NCI-H2029 (cell line): ENCODE measurements at places on chromosomes 5 and 9.

- DNase-seq = no peak
Measured at GRCh38 chr5:127834094-127834531, 130.9 kb downstream of the CCDC192 start.

DNA sequence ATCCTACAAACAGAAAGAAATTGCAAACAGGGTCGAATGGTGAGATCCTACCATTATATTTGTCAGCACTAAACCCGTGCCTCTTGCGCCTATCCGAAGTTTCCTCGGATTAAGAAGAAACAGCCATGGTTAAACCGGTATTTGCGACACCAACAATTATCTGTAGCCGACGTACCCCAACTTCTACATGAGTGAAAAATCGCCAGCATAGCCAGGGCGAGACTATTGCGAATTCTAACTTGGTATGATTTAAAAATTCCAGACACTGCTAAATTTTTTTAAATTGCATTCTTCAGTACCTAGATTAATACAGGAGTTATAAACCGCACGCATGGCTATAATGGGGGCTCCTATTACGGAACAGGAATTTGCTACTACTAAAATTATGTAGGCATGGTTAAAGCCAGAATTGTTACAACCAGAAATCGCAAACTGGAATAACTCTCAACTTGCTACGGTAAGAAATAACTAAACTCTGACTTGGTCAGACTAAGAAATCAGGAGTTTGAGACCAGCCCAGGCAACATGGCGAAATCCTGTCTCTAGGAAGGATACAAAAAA is 25.3 kb upstream of the ANXA2R start:
- DNase-seq = peak; percentile 47

DNA sequence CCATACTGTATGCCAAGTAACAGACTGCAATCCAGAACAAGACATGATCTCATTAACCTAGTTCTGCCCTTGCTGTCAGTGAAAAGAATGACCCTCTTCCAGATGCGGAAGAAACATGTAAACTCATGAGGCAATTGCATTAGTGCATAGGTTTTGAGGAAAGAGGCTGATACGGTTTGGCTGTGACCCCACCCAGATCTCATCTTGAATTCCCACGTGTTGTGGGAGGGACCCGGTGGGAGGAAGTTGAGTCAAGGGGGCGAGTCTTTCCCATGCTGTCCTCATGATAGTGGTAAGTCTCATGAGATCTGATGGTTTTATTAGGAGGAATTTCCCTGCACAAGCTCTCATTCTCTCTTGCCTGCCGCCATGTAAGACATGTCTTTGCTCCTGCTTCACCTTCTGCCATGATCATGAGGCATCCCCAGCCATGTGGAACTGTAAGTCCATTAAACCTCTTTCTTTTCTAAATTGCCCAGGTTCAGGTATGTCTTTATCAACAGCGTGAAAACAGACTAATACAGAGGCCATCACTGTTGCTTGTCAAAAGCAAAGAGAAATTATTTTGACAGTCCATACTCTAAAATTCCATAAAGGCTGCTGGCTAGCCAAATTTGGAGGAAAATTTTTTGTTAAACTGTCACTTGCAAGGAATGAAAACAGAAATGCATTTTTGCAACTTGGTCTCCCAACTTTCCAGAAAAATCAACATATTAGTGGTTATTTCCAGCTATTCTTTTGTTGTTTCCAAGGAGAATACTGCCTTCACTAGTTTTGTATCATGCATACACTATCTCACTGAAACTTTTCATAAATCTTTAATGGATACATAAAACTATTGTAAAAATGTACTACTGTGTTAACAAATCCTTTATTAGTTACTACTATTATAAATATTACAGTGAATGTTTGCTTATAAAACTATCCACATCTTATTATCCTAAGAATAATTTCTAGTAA is 3.2 kb upstream of the ARL15 start:
- no peak for DNase-seq

DNA sequence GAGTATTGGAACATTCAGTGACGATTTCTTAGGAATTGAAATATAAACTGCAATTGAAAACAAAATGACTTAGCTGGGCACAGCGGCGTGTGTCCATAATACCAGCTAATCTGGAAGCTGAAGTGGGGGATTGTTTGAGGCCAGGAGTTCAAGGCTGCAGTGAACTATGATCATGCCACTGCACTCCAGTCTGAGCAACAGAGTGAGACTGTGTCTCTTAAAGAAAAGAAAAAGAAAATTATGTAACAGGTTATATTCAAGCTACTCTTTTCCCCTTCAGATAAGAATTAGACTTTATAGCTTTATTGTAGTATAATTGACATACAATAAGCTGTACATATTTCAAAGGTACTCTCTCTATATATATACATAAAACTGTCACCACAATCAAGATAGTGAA is 6.4 kb downstream of the SLC26A2 start:
- DNase-seq = no peak

GRCh38 chr5:76144513-76145274 is 61.5 kb downstream of the SV2C start:
- no peak for DNase-seq

DNA sequence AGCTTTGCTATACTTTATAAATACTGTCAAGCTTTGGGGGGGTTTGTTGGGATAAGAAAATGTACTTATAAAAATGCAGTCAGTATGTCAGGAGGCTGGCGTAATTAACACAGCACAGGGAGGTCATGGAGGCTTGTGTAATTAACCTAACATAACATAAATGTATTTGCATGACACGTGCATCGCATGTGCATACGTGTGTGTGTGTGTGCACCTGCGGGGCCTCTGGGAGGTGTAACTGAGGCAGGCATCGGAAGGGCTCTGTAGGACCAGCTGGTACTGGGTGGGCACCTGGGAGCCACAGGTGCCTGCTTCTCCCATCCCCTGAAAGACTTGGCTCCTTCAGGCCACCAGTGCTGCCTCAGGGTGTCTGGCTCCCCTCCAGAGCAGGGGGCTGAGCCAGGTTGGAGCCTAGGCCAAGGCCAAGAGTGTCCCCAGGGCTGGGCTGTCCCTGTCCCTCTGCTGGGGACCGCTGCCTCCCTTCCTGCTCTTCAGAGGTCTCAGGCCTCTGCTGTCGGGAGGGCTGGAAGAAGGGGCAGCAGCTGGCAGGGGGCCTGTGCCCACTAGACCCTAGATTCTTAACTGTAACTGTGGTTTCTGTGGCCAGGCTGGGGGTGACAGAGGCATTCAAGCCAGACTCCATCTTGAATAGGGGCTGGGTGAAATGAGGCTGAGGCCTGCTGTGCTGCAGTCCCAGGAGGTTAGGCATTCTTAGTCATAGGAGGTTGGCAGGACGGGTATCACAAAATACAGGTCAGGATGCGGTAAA is 9.0 kb downstream of the FCN2 start:
- no peak for DNase-seq

DNA sequence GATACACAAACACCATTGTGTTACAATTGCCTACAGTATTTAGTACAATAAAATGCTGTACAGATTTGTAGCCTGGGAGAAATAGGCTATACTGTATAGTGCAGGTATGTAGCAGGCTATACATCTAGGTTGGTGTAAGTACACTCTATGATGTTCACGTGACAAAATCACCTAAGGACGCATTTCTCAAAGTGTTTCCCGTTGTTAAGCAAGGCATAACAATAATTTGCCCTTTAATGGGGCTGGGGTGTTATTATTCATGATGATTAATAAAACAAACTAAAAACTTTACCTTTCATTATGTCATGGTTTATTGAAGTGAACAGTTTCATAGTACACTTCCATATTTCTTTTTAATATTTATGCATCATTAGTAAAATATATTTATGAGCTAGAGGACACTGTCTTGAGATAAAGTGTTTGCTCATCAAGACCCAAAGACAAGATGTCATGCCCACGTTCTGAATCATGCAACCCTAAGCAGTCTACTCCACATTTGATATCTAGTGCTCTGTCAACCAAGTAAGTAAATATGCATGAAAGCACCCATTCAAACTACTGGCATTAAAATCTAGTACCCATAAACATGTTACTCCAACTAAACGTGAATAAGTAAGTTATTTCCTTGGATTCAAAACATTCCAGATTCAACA is 220.5 kb downstream of the NR2F1-AS1 start:
- no peak for DNase-seq

DNA sequence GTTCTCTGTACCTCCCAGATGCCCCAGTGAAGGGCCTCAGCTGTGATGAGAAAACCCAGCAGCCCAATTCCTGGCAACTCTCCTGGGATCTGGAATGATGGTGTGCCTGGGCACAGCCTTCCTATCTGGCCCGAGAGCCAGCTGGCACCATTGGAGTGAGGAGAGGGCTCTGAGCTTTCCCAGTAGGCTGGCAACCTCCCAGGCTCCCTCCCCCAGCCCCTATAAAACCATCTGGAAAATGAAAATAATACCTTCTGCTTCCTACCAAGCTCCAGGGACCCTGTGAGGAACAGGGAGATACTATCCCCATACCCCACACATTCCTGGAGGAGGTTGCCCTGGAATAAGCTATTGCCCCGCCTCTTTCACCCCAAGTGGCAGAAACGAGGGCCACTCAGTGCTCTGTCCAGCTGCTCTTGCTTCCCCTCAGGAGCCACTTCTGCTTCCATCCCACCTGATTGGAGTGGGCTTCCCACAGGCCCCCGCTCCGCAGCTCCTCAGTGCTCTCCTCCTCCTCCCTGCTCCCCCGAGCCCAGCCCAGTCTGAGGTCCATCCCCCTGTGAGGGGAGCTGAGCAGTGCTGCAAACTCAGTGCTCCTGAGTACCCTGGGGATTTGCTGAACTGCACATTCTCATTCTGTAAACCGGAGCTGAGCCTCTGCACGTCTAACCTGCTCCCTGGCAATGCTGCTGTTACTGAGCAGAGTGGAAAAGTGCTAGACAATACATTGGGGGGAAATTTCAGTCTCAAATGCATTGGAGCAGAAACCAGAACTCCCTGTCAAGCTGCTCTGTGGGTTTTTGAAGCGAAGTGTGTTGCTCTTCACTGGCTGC is 74.7 kb downstream of the THBS4 start:
- no peak for DNase-seq

DNA sequence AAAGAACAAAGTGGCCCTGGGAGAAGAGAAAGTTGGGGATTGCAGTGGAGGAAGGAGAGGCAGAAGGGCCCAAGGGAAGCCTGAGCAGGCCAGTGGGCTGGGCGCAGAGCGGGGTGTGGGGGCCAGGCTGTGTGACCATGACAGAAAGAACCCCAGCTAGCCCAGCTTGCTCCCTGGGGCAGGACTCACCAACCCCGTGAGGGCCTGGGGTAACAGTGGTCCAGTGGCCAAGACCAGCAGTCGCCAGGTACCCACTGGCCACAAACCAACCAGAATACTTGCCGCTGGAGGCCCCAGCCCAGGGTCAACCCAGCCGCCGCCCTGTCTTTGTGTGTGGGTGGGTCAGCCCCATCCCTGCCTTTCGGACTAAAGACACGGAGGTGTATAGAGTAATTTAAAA is 146.5 kb downstream of the CACNA1B start:
- DNase-seq = no peak

GRCh38 chr5:14971873-14972272 is 100.3 kb upstream of the ANKH start:
- no peak for DNase-seq

DNA sequence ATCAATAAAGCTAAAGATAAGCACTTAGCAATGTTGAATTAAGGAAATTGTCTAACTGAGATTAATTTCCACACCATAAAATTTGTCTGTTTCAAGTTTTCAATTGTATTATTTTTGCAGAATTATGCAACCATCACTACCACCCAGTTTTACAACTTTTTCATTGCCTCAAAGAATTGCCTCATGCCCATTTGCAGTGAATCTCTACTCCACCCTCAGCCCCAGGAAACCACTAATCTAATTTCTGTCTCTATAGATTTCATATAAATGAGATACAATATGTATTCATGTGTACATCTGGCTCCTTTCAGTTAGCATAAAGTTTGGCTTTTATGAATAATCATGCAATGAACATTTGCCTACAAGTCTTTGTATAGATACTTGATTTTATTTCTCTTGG is 72.9 kb downstream of the PTCD2 start:
- DNase-seq = no peak

DNA sequence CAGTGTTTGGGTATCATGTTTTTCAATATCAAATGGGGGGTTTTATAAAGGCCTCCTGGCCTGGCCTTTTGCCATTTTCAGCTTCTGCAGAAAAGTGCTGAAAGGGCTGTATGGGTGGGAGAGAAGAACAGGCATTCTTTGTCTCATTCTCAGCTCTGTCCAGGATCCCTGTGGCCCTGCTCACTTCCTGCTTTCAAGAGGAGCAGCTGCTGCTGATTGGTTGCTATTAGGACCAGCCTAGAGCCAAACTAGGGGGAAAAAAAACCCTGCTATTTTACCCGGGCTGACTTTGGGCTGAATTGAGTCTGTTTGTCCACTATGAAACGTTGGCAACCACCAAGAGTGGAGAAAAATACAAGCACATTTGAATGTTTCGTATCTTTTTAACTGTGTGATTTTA is 117.1 kb downstream of the CMYA5 start:
- peak; percentile 34 for DNase-seq

DNA sequence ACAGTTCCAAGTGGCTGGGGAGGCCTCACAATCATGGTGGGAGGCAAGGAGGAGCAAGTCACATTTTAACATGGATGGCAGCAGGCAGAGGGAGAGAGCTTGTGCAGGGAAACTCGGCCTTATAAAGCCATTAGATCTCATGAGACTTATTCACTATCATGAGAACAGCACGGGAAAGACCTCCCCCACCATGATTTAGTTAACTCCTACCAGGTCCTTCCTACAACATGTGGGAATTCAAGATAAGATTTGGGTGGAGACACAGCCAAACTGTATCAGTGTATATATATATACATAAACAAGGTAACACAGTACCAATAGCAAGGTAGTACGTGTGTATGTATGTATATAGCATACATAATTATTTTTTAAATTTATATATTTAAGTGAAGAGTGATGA is 50.9 kb downstream of the NFX1 start:
- DNase-seq = no peak

DNA sequence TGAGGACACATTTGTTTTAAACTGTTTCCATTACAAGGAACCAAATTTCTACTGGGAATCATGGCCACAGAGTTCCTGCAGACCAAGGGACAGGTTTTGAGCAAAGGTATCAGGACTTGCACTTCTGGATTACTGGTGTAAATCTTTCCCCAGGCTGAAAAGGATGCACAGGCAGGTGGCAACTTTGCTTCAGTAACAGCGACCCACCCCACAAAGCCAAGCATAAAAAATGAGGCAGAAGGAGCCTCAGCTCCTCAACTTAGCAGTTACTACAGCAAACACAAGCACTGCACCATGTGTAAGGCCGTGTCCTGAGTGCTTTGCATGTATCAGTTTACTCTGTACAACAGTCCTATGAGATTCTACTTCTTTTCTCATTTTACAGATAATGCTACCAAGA is 251.9 kb downstream of the EBF1 start:
- no peak for DNase-seq

DNA sequence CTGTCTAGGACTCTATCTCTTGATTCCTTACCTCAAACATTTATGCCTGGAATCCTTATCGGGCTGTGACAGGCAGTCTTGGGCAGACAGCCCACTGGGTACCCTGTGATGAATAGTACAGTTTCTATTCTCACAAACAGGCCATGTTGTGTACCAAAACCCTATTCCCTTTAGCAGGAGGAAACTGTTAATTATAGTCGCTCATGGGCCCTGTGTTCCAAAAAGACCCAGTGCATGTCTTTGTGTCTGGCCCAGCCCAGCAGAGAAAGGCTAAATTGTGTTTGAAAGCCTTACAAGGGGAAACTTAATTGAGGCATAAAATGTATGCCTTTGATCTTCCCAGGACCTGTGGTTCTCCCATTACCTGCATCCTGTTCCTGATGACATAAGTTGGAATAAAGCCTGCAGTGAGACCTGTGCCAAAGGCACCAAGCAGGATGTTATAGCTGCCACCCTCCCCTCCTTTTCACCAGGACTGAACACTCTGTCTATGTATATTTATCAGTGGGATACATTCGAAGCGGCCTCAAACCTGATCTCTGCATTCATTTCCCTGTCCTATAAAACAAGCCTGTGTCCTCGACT is 43.3 kb downstream of the TLR4 start:
- peak; percentile 63 for DNase-seq

GRCh38 chr5:118506217-118506852 is 482.0 kb downstream of the DTWD2 start:
- no peak for DNase-seq
